Activated T-helper 9 cell treated with anti-CD3 and anti-CD28 coated beads, Interleukin-2, amount 50 U/mL, for 16 hours (primary cell): ENCODE measurements at places on chromosomes 4 and X.

DNA sequence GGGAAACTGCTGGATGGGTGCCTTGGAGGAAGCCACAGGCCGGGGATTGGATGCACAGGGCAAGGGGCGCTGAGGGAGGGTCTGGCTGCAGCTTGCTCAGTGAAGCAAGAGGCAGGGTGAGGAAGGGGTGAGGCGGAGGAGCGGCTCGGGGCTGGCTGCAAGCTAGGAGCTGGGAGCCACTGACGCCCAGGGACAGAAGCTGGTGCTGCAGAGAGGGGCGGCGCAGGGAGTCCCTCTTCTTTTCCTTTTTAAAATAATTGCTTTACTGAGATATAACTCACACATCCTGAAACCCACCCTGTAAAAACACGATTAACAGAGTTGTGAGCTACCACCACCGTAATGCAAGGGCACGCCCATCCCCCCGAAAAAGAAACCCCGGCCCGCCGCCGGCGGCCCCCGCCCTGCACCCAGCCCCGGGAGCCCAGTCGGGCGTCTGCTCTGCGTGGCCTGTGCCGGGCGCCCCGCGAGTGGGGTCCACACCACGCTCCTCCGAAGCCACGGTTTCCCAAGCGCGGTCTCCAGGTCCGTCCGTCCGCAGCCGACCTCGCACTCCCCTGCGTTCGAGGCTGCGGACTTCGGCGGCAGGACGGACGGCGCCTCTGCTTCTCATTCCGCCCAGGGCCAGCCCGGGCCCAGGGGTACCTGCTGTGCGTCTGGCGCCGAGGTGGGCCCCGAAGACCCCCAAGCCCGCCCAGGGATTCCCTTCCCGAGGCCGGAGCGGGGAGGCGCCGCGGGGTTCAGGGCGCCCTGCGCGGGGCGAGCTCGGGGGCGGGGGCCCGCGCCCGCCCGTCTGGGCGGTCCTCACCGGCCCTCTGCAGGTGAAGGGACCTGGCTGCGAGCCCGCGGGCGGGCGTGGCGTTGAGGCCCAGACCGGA, 866 bp upstream of the UVSSA start:
- no peak for DNase-seq

- DNase-seq = peak; percentile 48
These were observed 29.2 kb downstream of the HTT-AS start for GRCh38 chr4:3044870-3045819.

- DNase-seq = no peak
These were observed 652.1 kb upstream of the AADAT start for GRCh38 chr4:170741856-170742255.

DNA sequence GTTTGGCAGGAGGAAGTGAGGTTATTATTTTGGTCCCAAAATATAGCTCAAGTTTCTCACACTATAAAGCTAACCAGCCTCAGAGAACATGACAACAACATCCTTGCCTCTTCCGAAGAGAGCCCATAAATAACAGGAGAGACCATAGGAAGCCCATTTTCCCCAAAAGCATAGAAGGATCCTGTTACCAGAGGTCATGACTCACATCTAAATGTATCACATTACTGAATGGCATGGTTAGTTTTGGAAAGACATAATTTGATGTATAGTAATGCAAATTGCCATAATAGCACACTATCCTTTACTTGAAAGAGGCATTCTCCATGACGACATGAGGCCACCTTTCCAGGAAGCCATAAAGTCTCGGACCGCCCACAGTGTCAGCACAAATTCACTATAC, 238.8 kb upstream of the GRIA3 start:
- no peak for DNase-seq

DNA sequence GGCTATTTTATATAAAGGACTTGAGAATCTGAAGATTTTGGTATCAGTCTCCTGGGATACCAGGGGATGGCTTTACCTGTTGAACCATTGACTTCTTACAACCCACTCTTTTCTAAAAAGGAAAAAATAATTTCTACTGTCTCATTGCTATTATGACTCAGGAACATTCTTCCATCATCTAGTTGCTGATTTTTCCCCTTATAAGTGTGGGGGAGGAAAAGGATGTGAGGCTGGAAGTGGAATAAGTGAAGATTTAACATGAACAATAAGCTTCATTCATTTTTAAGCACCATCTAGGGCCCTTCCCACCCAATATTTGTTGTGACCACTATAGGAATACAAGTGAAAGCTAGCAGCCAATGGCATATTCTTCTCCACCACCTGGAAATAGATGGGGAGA, 10.6 kb upstream of the MND1 start:
- DNase-seq = no peak
